Left forelimb (tissue), 1 donor: ENCODE measurements at places on chromosomes 5 and 9.

DNA sequence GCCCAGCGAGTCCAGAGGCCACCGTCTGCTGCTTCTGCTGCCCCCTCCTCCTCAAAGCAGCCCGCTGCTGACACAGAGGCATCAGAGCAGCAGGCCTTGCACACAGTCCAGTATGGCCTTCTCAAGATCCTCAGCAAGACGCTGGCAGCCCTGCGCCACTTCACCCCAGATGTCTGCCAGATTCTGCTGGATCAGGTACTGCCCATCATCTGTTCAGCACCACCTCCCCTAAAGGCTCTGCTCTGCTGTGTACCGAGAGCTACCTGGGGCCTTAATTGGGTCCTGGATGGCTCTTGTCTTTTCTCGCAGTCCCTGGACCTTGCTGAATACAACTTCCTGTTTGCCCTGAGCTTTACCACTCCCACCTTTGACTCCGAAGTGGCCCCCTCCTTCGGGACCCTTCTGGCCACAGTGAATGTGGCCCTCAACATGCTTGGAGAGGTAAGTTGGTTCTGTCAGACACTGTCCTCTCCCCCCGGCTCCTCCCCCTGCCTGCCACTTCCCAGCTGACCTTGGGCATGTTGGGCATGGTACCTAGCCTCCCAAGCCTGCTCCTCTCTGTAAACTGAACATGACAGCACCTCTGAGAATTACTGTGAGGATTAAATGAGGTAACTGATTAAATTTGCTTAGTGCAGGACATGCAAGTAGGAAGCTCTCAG is 22.7 kb downstream of the SH3GLB2 start:
- no peak for DNase-seq

DNA sequence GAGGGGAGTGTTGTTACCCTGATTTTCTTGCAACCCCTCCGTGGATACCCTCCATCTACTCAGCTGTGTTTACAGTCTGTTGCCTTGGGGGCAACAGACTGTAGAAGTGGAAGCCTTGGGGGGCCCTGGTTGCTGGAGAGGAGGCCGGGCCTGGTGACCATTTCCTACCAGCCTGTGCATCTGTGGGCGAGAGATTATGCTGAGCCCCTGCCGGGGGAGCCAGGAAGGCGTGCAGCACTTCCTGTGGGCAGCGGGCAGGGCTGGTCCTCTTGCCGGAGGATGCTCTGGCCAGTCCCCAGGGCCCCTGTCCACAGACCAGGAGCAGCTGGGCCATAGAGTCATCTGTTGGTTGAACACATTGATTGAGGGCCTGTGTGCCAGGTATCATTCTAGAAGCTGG is 11.1 kb downstream of the ERGIC1 start:
- DNase-seq = no peak

DNA sequence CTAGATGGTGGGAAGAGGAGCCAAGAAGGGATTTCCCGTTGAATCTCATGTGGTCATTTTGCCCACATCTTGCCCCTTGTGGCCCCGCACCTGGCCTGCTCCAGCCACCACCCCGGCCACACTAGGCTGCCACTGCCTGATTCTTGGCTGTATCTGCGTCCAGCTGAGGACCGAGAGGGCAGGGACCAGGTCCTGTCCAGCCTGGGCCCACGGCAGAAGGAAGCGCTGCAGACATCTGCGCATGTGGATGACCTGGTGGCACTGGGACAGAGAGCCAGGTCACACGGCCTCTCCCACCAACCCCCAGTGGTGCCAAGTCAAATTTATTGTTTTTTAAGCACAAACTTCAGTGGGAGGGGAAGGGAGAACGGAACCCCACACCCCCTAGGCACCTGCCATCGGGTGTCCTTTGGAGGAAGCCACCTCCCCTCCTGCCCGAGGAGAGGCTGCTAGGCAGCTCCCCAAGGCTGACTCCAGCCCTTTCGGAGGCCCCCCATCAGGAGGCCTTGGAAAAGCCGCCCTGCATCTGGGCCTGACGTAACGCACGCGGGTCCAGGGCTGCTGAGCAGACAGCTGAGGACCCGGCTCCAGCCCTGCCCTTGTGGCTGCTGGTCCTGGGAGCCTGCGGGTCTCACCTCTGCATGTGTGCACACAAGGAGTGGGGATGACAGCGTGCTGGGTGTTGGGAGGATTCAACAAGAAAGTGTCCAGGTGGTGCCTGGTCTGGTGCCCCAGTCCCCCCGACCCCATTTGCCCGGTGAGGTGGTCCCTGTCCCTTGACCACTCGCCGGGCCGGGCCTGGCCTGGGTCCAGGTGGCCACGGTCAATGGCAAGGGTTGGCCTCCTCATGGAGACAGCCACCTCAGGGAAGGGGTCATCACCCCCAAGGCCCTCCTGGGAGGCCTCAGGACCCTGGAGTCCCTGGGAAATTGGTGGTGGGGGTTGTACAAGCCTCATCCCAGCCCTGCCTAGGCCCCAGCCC is 5.9 kb upstream of the QRFP start:
- DNase-seq = no peak

- DNase-seq = no peak
Measured at GRCh38 chr5:145557345-145557744, 277.8 kb downstream of the PRELID2 start.

DNA sequence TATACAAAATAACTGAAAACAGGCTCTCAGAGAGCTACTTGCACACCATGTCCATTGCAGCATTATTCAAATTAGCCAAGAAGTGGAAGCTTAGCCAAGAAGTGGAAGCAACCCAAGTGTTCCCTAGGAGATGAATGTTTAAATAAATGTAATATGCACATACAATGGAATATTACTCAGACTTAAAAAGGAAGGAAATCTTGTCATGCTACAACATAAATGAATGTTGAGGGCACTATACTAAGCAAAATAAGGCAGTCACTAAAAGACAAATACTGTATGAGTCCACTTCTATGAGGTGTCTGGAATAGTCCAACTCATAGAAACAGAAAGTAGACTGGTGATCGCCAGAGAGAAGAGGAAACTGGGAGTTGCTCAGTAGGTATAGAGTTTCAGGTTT is 438.1 kb downstream of the MAT2B start:
- DNase-seq = no peak

GRCh38 chr5:145160679-145161078 is 674.5 kb downstream of the PRELID2 start:
- no peak for DNase-seq

DNA sequence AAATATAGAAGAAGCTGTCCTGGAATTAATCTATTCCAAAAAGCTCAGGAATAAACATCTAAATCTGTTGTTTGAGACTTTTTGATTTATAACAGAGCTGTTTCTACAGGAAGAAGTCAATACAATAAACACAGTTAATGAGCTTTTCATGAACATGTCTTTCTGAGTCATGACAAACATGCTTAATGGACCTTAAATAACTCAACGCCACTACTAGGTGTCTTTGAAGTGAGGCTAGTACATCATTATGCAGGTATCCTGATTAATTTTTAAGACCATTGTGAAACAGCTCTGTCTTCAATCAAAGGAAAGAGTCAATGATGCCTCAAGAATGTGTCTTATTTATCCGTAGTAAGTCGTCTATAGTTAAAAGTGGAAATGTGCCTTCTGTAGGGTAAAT is 131.6 kb downstream of the GABRB2 start:
- DNase-seq = no peak

DNA sequence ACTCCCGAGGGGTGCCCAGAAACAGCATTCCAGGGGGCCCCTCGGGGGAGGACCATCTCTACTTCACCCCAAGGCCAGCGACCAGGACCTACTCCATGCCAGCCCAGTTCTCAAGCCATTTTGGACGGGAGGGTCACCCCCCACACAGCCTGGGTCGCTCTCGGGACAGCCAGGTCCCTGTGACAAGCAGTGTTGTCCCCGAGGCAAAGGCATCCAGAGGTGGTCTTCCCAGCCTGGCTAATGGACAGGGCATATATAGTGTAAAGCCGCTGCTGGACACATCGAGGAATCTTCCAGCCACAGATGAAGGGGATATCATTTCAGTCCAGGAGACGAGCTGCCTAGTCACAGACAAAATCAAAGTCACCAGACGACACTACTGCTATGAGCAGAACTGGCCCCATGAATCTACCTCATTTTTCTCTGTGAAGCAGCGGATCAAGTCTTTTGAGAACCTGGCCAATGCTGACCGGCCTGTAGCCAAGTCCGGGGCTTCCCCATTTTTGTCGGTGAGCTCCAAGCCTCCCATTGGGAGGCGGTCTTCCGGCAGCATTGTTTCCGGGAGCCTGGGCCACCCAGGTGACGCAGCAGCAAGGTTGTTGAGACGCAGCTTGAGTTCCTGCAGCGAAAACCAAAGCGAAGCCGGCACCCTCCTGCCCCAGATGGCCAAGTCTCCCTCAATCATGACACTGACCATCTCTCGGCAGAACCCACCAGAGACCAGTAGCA is 83.9 kb downstream of the GOLPH3 start:
- DNase-seq = no peak

- DNase-seq = no peak
Measured at GRCh38 chr5:88693071-88693932, 189.7 kb downstream of the MEF2C start.

DNA sequence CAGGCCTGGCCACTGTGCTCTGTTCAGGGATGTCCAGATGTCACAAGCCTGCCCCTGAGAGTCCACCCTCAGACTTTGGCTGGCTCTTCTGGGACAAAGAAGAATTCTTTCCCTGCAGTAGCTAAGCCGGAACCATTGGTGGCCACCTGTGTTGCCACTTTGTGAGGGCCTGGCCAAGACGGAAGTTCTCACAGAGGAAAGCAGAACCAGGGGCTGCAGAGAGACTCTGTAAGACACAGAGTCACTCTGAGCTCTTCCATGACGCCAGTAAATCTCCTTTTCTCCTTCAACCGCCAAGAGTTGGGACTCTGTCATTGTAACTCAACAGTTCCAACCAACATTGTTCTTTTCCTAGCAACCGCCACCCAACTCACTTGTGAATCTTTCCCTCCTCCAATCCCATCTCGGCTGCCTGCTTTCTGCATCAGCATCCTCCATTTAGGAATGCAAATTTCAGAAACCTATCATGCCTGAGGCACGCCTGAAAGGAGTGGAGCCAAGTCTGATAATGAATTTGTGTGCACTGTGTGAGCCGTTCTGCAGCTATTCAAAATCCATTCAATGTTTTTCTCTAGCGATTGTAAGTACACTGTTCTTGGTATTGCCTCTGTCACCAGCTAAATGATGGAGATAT is 37.8 kb upstream of the ATP6V1G1 start:
- no peak for DNase-seq

GRCh38 chr9:16064771-16065170 is 511.9 kb downstream of the CCDC171 start:
- DNase-seq = no peak

DNA sequence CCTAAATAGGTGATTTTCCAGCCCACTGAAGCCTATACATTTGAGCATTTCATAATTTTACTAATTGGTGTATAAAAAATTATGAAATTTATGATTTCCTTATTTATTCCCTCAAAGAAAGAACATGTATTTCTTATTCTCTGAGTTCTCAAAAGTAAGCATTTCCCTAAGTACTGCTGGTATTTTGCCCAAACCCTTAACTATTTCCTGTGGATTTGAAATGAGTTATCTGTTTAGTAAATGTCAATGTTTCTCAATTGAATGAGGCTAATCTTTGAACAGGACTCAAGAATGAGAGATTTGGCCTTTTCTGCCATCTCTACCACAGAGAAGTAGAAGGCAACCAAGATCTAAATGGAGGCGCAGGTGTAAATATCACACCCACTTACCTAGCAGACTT is 751.7 kb downstream of the TLE1 start:
- DNase-seq = no peak

- DNase-seq = no peak
Measured at GRCh38 chr9:118635416-118635815, 733.8 kb downstream of the BRINP1 start.

GRCh38 chr5:171595401-171595800 is 176.0 kb downstream of the FGF18 start:
- no peak for DNase-seq

GRCh38 chr5:40389591-40389990 is 290.1 kb upstream of the PTGER4 start:
- no peak for DNase-seq

DNA sequence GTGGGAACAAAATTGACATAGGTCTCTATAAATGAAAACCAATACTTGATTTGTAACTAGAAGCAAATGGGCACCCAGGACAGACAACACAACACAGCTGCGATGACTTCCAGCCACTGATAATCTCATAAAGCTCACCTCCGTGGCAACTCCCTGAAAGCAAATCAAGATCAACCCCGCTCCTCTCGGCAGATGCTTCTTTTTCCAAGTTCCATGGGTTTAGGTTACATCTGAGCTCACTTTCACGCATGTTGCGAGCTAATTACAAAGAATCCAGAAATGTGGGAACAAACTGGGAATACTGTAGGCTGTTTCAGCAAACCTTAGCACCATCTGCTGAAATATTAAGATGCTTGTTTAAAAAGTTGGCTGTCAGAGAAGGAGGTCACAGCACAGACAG is 153.9 kb downstream of the ELAVL2 start:
- DNase-seq = no peak

DNA sequence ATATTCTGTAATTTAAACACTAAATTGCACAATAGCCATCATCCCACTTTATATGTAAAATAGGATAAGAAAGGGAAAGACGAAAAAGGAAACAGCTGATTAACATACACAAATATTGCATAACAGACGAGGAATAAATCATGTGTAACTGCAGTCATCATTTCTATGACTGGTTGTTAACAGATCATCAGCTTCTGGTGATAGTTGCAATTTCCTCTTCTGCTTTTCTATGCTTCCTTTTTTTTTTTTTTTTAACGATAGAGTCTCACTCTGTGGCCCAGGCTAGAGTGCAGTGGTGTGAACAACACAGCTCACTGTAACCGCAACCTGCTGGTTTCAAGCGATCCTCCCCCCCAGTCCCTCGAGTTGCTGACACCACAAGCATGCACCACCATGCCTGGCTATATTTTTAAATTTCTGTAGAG is 22.5 kb upstream of the JAKMIP2 start:
- DNase-seq = no peak

GRCh38 chr5:100505984-100506670 is 29.0 kb upstream of the FAM174A start:
- DNase-seq = no peak

- no peak for DNase-seq
Measured at GRCh38 chr5:94983861-94984535, 300.9 kb downstream of the MCTP1 start.

- no peak for DNase-seq
Measured at GRCh38 chr5:16712620-16713019, 95.8 kb upstream of the RETREG1 start.

DNA sequence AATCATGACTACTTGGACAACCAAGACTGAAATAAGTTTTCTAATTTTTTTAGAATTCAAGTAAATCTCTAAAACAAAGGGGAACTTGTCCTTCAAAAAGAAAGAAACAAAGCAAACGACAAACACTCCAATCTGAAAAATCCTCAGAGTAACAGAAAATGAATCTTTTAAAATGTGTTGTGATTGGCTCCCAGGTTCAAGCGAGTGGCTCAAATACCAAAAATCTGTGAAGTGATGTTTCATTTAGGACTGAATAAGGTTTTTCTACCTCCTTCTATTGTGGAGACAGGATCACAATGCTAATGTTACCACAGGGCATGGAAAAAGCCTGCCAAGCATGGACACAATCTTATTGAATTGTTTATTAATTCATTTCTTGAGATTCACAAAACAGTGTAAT is 415.7 kb downstream of the RAB3C start:
- no peak for DNase-seq
